Activated CD4-positive, alpha-beta memory T cell treated with anti-CD3 and anti-CD28 coated beads, Interleukin-2, amount 10 ng/mL, durations not matched to agents 7 days and 5 days (primary cell): ENCODE measurements at places on chromosomes 16 and 17.

DNA sequence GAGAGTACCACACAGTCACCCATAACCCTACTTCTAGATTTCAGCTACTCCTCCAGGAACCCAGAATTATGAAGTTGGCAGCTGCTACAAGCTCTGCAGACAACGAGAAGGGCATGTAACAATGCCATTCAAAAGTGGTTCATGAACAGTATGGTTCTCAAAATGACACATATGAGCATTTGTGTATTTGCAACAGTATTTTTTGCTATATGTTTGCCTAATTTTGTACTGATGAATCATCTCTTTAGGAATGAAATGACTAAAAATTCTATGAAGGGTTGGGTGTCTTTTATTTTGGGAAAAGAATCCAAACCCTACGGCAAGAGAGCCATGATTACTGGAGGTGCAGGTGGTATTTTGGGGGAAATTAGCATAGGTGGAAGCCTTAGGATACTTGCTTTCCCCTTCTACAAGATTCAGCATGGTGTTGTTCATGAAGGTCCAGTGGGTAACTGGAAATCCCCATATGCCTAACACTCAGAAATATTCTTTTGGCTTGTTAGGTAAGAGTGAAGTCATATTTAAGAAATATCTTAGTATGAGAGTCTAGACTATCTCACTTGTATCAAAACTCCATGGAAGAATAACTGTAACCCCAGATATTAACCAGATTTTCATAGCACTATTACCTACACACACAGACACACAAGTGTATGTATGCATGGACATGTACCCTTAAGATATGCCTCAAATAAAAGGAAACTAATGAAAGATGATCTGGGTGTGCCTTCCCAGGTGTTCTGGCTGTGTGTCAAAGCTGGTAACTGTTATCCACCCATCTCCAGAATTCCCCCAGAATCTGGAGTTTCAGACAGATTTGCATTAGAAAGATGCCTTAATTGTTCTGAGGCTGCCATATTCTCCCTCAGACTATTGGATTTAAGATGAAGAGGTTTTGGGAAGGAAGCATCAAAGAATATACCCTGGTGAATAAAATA is 688.2 kb upstream of the SOX9 start:
- DNase-seq, result no peak

- DNase-seq, result no peak
Measured at GRCh38 chr16:5918567-5919130, 821.1 kb upstream of the EEF2KMT start.

GRCh38 chr17:16491703-16492612 is at the start of gene LRRC75A:
Gene LRRC75A (minus strand): TSS chr17:16492193. CDS start chr17:16491990, 203 bp downstream.
- DNase-seq, result peak; percentile 52

DNA sequence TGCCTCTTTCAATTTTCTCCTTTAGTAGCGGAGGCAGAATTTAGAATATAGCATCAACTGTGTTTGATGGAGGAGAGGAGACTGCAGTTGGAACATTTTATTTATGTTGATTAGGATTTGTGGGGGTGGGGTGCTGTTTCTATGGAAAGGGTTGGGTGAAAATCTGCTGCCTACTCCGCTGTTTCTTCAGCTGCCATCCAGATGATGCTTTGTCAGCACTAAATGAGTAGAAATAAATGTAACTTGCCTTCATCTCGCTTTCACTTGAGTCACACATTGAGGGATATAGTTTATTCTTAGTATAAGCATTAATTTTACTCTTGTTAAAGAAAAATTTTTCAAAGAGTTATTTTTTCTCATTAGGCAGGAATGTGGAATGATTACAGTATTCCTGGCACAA is 42.1 kb downstream of the ABHD15 start:
- DNase-seq, result no peak

DNA sequence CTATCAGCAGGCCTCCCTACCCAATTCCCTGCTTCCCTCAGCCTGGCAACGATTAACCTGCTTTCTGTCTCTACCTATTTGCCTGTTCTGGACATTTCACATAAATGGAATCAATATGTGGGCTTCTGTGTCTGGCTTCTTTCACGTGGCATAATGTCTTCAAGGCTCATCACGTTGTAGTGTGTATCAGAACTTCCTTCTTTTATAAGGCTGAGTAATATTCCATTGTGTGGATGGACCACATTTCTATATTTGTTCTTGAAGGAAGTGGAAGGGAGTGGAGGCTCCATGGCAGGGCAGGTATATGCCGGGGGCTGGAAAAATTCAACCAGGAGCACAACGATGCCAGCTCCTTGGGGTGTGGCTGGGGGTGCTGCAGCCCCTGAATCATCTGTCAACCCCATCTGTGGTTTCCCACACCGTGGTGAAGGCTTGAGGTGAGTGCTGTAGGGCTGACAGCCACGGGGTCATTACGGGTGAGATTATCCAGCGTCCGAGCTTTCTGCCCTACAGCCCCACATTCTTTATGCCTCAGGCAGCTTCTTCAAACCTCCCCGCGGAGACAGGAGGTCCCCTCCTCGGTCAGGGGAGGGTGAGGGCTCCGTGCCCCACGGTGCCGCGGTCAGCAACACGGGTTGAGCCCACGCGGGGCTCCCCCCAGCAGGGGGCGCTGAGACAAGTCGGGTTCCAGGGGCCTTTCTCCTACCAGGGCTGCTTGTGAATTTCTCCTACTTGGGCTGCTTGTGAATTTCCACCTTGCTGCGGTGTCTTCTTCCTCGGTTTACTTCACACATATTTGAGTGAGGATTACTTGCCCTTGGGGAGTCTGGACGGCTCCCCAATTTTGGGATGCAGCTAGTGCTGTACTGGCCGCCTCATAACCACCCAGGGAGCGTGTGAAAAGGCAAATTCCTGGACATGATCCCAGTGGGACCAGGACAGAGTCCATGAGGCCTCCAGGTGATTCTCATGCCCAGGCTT is 18.3 kb upstream of the WFIKKN2 start:
- DNase-seq, result peak; percentile 54

- no peak for DNase-seq
Measured at GRCh38 chr17:7745748-7746470, 28.4 kb downstream of the DNAH2 start.

DNA sequence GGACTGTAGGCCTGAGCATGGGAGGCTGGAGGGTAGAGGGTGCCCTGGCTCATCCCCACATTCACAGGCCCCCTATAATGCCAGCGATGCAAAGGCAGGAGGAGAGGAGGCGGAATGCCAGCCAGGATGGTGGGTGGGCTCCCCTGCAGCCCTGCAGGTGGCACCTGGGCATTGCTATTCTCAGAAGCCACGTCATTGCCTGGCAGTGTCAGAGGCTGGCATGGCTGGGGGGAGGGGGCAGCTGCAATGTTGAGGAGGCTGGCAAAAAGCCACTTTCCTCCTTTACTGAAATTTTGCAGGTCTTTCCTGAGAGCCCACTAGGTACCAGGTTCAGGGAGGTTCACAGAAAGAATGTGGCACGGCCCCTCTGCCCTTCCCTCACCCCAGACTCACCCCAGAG is 36.2 kb downstream of the RAB11FIP4 start:
- no peak for DNase-seq

DNA sequence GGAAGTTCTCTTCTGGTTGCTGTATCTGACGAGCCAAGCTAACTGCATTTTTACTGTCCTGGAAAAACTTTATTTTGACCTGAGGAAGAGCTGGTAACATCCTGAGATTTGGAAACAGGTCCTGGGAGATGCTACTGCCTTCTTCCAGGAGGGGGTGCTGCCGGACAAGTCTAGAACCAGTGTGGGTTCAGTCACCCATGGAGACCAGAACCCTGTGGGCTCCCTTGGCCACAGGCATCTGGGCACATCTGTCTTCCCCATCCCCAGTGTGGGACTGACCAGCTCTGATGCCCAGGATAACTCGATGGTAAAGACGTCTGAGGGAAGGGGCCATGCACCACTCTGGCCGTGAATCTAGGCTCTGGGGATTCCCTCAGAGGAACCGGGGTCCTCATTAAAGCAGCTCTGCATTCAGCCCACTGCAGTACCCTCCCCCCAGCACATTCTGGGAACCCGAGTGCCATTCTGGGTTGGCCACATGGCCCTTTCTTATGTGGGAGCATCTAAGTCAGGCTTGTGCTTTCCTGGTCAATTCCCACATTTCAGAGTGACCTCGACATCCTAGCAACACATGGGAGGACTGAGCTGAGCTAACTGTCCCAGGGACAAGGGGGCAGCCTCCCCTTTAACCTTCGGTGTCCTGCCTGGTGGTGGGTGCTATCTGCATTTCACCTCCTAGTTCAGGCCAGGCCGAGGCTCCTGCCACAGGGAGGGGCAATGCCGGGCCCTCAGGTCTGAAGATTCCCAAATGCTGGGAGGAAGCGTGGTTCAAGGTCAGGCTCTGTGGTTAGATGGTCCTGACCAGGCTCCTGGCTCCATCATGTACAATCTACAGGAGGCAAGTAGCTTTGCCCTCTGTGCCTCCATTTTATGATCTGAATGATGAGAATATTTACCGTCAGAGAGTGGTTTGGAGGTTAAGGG is 6.4 kb downstream of the C16orf86 start:
- peak; percentile 72 for DNase-seq

DNA sequence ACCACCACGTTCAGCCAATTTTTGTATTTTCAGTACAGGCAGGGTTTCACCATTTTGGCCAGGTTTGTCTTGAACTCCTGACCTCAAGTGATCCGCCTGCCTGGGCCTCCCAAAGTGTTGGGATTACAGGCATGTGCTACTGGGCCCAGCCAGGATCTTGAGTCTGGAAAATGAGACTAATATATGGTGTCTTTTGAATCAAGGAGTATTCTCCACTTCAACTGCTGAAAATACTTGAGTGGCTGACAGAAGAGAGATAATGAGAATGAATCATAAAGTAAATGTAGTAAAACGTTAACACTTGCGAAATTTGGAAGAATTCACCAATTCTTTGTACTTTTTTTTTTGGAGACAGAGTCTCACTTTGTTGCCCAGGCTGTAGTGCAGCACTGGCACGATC is 16.6 kb downstream of the SMYD4 start:
- no peak for DNase-seq

DNA sequence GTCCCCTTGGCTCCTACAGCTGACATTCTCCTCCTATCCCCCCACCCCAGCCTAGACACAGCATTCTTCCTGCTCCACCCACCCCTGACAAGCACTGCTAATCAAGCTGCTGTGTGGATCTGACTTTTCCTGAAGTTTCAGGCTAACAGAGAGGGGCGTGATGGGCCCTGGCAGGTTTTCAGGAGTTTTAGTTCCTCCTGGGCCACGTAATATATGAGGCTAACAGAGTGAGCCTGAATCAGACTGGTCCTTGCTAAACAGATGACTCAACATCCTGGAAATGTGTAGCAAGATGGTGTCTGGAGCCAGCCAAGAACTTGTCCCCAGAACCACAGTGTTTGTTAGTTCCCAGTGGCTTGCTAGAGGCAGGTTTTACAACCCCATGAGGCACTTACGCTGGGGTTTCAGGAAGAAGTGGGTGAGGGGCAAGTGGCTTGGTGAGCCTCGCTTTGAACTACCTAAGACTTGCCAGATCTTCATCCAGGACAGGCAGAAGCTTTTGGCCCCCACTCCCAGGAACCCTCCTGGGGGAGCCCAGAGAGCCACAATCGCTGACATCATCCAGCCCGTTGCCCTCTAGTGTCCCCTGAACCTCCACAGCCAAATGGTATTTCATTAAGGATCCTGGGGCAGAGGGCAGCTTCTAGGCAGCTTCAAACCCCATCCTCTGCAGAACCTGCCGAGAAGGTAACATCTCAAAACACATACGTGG is 15.9 kb downstream of the TMEM92 start:
- DNase-seq, result peak; percentile 42

- no peak for DNase-seq
Measured at GRCh38 chr17:54882950-54883349, 17.7 kb upstream of the TOM1L1 start.

DNA sequence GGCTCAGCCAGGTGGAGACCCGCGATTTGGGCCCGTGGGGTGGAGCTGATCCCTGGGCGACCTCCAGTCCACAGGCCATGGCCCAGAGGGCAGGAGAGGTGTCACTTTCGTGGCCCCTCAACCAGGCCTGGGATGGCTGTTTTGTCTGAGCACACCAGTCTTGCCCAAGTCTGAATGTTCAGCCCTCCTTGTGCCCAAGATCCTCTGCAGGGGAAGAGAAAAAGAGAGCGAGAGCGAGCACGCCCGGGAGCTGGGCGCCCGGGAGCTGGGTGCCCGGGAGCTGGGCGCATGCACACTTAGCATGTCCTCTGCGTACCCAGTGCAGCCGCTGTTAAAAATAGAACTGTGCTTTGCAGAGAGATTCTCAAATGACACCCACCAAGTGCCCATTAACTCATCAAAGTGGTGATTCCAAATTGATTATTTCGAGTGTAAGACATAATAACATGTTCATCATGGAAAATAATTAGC is 403.3 kb upstream of the TNRC6C start:
- DNase-seq, result no peak

DNA sequence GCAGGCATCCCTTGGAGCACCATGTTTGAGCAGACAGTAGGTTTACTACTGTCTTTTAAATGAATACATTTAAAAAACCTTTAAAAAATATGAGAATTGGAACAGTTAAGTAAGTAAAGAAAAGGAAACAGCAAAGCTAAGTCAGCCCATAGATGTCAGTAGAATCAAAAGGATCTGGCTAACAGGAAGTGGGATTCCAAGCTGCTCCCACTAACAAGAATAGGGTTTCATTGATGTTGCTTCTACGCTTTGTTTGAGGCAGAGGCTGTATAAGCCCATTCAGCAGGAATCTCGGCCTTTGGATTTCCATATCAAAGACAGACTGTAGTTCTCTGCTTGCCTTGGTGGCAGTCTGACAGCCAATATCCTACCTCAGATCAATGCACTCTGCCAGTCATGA is 122.9 kb upstream of the ELAC2 start:
- DNase-seq, result no peak

DNA sequence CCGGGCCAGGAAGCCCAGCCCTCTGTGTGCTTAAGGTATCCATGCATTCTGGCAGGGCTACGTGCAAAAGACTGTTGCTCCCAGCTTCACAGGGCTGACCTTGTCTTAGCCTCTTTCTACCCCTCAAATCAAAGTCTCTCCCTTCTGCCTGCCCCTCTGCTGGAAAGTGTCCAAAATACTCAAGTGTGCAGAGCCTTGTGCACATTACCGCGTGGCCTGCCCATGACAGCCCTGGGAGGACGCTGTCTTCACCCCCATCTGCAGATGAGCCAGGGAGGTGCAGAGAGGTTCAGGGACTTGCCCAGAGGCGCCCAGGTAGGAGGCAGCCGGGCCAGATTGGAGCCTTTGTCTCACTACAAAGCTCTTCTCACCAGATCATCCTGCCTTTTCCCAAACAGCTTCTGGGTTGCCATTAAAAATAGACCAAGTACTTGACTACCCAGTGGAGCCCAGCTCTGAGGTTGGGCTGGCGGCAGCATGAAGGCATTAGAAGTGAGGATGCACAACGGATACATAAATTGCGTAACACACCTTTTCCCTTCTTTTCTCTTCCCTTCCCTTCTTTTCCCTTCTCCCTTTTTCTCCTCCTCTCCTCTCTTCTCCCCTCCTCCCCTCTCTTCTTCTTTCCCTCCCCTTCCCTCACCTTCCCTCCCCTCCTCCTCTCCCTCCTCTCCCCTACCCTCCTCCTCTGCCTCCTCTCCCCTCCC is 3.5 kb downstream of the CACNG4 start:
- no peak for DNase-seq
